ENCODE measurements at places on chromosomes 3 and 15.
A peak's percentile ranks its signal among the peaks of the same experiment; 100 is the strongest.

DNA sequence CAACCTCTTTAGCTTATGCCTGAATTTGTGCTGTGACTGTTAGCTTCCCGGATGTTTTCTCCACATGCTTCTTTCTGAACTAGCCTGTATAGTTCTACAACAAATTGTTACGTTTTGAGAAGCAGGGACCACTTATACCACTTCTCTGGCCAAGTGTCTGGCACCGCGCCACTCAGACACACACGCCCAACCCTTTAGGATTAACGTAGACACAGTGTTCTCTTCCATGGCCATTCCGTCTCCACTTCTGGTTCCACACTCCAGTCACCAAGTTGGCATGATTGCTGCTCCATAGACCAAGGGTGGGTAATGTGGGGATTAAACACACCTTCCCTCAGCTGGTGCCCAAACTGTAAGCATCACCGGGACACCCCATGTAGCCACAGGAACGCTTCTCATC, 755 bp upstream of the TMEM108 start:
- DNase-seq = no peak

DNA sequence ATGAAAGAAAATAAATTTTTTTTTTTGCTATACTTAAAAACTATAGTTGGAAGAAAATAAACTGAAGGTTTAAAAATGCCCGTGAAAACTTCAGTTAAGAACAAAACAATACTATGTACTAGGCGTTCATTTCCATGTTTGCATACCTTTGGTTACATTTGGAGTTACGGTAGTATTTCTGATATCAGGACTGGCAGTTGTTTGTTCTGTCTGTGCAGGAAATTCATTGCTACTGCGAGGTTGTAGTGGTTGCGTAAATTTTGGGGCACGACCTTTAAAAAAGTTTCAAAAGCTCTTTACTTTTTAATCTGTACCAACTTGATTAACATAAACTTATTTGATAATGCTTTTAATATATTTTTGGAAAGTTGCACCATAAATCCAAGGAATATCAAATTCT, 47.9 kb downstream of the ST3GAL6 start:
- no peak for DNase-seq

DNA sequence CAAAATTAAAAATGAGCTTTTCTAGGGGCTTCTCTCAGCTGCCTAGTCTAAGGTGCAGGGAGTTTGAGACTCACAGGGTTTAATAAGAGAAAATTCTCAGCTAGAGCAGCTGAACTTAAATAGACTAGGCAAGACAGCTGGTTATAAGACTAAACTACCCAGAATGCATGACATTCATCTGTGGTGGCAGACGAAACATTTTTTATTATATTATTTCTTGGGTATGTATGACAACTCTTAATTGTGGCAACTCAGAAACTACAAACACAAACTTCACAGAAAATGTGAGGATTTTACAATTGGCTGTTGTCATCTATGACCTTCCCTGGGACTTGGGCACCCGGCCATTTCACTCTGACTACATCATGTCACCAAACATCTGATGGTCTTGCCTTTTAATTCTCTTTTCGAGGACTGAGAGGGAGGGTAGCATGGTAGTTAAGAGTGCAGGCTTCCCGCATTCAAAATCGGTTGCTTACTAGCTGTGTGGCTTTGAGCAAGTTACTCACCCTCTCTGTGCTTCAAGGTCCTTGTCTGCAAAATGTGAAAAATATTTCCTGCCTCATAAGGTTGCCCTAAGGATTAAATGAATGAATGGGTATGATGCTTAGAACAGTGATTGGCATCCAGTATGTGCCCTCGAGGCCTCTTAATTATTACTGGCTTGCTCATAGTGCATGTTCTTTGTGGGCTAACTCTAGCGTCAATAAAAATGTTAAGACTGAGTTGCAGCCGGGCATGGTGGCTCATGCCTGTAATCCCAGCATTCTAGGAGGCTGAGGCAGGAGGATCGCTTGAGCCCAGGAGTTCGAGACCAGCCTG, 984 bp downstream of the CCR5 start:
- DNase-seq = no peak

DNA sequence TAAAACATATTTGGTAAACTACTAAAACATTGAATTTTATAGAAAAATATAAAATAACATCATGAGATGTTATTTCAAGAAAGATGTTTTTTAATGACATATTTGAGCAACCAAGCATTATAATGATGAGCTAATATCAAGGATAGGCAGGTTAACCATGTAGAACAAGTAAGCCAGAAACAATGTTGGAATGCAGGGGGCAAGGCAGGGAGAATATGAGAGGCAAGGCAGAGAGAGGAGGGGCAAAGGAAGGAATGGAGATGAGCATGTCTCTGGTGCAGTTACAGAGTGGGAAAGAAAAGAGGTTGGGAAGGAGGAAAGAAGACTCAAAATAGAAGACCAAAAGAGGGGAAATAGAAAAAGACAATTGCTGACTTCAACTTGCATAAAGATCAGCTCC, 390.4 kb downstream of the MCTP2 start:
- no peak for DNase-seq

DNA sequence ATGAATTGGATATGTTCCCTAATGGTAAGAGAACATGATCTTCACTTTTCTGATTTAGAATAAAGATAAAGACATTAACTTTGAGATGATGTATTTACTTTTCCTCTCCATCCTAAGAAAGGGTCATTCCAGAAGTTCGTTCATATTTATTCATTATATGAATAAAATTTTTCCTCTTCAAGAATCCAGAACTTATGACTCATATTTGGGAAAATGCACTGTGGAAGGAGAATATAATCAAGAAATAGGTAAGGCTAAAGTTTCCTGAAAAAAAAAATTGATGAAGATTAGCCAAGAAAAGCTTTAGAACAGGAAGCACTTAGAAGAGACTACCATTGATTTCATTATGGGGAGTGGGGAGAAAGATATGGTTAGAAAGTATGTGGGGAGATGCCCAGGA, 36.5 kb upstream of the CBLB start:
- no peak for DNase-seq

DNA sequence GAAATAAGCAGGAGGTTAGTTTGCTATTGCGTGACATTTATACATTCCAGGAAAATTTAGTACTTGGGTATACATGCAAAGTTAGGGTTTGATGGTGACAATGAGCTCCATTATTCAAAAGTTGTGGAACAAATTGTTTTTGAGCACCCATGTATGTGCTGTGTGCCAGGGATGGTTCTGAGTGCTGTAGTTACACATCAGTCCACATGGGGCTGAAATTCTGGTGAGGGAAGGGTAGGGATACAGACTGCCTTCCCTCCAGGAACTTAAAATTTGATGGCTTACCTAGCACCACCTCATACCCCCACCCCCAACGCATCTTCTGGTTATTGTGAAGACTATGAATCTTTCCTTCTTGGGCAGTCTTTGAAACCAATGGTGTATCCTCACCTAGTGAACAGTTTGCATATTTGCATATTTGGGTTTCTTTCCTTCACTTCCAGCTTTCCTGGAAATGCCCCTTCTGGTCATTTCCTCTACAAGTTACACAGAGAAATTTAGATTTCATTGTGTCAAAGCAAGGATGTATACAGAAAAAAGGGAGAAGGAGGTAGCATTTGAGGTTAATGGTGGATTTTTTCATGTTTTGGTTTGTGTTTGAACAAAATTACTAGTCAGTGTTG, 222.0 kb upstream of the IL12A start:
- no peak for DNase-seq

DNA sequence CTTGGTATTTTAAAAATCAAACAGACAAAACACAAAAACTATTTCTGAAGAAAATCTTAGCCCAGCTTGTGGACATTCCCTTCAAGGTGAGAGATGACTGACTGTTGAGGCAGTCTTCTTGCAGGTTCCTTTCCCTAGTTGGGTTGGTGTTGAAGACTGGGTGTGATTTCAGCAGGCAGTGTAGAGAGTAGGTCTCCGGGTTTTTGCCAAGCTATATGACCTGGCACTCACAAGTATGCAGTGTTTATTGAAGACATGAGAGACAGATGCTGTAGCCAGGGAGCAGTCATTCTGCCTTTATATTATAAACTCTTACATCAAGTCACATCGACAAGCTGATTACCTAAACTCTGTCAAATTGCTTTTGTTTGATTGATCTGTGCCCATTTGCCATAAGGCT, 17.5 kb downstream of the SENP8 start:
- DNase-seq = no peak

DNA sequence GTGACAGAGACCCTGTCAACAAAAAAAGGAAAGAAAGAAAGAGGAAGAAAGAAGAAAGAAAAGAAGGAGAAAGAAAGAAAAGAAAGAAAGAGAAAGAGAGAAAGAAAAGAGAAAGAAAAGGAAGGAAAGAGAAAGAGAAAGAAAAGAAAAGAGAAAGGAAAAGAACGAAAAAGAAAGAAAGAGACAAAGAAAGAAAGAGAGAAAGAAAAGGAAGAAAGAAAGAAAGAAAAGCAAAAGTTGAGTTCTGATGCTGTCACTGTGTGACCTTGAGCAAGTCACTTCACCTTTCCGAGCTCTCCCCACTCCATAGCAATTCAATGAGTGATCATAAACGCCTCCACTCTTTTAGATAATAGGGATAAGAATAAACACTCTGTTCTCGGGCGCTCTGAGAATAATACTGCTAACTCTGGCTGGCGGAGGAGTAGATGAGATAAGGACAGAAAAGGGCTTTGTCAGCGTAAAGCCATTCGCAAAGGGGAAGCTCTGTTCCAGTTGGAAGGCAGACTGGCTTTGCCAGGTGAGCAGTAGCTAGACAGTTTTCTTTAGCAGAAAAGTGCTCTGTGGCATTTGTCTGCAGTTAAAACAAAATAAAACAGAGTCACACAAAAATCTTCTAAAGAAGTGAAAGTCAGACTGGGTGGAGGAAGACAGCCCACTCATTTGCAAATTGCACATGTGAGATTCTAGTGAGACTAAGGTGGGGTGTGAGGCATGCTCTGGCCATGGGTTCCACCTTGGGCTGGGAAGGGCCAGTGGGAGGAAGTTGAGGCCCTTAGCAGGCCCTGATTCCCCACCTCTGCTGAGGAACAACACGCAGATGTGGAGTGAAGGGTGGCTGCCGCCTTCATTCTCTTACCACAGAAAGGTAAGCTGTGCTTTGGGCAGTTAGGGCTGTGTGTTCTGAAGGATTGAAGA, 9.6 kb upstream of the FLNB start:
- DNase-seq = no peak

DNA sequence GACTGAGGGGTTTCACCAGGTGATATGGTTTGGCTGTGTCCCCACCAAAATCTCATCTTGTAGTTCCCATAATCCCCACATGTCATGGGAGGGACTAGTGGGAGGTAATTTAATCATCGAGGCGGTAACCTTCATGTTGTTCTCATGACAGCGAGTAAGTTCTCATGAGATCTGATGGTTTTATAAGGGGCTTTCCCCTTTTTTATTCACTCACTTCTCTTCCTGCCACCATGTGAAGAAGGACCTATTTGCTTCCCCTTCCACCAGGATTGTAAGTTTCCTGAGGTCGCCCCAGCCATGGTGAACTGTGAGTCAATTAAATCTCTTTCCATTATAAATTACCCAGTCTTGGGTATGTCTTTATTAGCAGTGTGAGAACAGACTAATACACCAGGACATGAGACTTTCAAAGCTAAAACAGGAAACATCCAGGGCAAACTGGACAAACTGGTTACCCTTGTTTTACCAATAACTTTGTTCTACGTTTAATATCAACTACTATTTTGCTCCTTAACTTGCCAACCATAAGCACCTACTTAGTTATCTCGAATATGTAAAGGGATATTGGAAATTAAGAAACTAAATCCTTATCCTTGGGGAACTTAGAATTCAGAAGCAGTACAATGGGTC, 98.2 kb downstream of the MYH15 start:
- DNase-seq = no peak

DNA sequence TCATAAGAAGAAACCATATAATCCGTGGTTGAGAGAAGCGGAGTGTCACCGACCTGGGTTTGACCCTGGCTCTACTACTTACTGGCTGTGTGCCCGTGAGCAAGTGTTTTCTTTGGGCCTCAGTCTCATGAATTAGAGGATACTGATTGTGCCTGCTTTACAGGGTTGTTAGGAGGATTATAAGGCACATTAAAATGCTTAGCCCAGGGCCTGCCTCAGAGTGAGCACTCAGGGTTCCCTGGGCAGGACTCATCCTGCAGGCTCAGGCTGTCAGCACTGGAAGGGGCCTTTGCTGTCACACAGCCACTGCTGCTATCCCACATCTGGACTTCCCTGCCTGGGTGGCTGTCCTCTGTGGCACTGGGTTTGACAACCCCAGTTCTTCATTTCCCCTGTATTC, 4.7 kb downstream of the PLA2G4F start:
- DNase-seq = no peak

DNA sequence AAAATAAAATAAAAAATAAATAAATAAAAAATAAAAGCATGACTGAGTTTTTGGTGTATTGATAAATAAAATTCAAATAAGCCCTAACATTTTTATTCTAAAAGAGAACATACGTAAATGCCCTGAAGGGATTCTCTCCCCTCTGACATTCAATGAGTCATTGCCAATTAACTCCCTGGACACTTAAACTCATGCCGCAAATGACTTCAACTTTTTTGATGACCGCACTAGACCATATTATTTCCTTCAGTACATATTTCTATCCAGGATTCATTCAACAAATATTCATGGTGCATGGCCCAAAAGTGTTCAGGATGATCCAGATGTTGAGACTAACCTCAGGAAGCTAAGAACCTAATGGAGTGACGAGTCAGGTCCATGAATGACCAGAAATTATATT, 195.9 kb upstream of the LRRN1 start:
- DNase-seq = no peak

DNA sequence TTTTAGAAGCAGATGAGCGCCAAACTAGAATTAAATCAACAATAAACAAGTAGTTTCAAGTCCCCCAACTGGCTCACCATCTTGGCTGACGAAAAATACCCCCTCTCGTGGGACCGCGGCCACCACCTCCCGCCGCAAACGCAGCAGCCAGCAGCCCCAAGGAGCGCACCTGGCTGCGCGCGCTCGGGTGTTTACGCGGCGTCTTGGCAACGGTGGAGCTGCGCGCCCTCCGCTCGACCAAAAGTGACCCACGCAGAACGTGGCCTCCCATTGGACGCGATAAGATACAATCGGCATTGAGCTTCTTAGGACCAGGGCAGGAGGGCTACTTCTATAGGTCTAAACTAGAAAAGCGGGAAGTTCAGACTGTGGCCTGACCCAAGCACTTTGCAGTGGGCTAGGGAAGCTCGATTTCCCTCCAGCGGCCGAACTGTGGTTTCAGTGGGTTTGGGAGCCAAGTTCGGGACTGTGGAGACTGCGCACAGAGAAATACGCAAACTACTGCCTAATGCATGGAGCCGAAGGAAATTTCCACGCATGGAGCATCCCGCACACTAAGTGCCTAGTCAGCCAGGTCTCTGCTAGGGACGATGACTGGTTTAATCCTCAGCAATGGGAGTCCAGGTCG, at the start of gene MNS1:
TSS of gene MNS1 (minus strand) at position 245 of the 628 bp plus-strand sequence. CDS start at position 80, 165 bp downstream.
- peak; percentile 68 for DNase-seq

GRCh38 chr3:192063570-192063969, 602.6 kb downstream of the PYDC2 start:
- DNase-seq = peak; percentile 4

Data from neural crest cell (in vitro differentiated cells).